Breast epithelium (tissue), 4 donors: ENCODE measurements at places on chromosomes 12 and 14. TPM values are rescaled to one million over a fixed set of nuclear protein-coding genes. Genes with fewer than 3 reads are reported as not detected.
A peak's percentile ranks its signal among the peaks of the same experiment; 100 is the strongest.

- DNase-seq, result no peak
- H3K4me3 ChIP-seq, result no peak overlapping the region
- no peaks in the 10 kb centered on the region for H3K36me3 ChIP-seq
- H3K27ac ChIP-seq, result no peak overlapping the region
Observed at GRCh38 chr12:129298921-129299320, 445.6 kb downstream of the GLT1D1 start.

DNA sequence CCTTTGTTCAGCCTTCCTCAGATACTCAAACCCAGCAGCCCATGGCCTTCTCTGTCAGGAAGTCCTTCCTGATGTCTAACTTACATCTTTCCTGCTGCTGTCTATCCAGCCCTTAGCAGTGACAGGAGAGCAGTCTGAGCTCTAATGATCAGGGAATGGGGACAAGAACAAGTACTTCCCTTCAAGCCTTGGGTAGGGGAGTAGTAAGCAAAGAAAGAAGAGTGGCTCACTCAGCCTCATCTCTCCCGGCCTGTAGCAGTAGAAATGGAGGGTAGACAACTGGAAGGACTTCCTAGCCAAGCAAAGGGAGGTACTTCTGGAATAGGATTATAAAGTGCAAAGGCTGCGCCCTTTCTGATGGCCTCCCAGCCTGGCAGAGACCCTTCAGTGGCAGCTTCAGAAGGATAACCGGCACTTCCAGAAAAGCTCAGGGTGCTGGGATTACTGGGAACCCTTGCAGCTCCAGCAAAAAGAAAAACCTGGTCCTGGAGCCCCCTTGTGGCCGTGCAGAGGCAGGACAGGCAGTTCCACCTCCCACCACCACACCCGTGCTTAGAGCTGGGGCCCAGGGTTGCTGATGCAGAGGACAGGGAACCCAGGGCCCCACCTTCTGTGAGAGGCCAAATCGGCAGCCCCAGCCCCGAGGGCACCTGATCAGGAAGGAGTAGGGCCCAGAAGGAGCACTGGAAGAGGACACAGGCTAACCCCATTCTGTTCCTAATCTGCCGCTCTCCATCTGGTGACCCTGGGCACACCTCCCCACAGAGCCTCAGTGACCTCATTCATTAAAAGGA is 12.4 kb upstream of the SMUG1 start:
- no peak overlapping the region for H3K4me3 ChIP-seq
- H3K4me1 ChIP-seq, result no peaks in the 10 kb centered on the region
- no peaks in the 10 kb centered on the region for H3K36me3 ChIP-seq
- no peaks in the 10 kb centered on the region for H3K27me3 ChIP-seq
- H3K27ac ChIP-seq, result no peak overlapping the region

- no peak overlapping the region for H3K27ac ChIP-seq
- H3K36me3 ChIP-seq, result no peaks in the 10 kb centered on the region
- no peak for DNase-seq
- no peaks in the 10 kb centered on the region for H3K4me1 ChIP-seq
- H3K4me3 ChIP-seq, result no peak overlapping the region
Observed at GRCh38 chr12:122935318-122935717, 30.9 kb downstream of the ABCB9 start.

DNA sequence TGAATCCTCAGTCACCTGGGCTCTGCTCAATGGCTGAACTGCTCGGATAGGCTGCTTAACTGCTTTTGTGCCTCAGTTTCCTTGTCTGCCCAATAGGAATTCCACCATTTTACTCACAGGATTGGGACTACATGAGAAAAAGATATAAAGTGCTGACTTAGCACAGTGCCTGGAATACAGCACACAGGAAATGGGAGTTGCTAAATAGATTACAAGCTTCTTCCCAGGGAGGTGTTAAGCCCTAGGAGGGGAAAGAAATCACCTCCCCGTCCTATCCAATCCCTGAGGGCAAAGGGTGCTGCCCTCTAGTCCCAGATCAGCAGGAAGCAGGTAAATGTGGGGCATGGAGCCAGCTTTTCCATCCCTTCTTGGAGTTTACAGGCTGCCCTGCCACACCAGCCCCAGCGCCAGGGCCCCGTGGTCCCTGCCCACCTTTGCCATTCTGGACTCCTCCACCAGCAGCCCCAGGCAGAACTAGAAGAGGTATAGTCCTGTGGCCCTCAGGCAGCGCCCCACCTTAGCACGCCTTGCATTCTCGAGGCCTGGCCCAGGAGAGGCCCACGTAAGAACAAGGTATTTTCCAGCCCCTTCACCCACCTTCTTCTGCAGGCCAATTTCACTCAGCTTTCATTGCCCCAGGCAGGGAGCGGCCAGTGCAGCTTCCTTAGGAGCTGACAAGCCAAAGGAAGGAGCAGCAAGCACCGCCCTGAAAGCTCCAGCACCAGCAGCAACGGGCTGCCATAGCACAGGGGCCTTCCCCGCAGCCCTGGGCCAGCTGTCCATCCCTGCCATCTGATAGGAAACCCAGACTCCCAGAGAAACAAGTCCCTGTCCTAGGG is 28.8 kb upstream of the RPLP0 start:
- no peak overlapping the region for H3K4me3 ChIP-seq
- H3K4me1 ChIP-seq, result peaks cover 40% of the 10 kb centered on the region
- no peaks in the 10 kb centered on the region for H3K27me3 ChIP-seq
- H3K27ac ChIP-seq, result peak overlapping the region; percentile 94
- DNase-seq, result no peak
- no peaks in the 10 kb centered on the region for H3K36me3 ChIP-seq

- peak overlapping the region; percentile 88 for H3K27ac ChIP-seq
- no peak overlapping the region for H3K4me3 ChIP-seq
Observed at GRCh38 chr12:93783832-93784231, 106.7 kb downstream of the CRADD start.

- H3K36me3 ChIP-seq, result no peaks in the 10 kb centered on the region
- H3K4me1 ChIP-seq, result no peaks in the 10 kb centered on the region
- H3K27me3 ChIP-seq, result no peaks in the 10 kb centered on the region
Observed at GRCh38 chr12:31967539-31967938, 8.3 kb downstream of the RESF1 start.

GRCh38 chr12:118617611-118618450 is 241.5 kb downstream of the SUDS3 start:
- no peaks in the 10 kb centered on the region for H3K4me1 ChIP-seq
- H3K36me3 ChIP-seq, result no peaks in the 10 kb centered on the region
- no peak overlapping the region for H3K4me3 ChIP-seq
- no peak for DNase-seq
- H3K27me3 ChIP-seq, result no peaks in the 10 kb centered on the region

DNA sequence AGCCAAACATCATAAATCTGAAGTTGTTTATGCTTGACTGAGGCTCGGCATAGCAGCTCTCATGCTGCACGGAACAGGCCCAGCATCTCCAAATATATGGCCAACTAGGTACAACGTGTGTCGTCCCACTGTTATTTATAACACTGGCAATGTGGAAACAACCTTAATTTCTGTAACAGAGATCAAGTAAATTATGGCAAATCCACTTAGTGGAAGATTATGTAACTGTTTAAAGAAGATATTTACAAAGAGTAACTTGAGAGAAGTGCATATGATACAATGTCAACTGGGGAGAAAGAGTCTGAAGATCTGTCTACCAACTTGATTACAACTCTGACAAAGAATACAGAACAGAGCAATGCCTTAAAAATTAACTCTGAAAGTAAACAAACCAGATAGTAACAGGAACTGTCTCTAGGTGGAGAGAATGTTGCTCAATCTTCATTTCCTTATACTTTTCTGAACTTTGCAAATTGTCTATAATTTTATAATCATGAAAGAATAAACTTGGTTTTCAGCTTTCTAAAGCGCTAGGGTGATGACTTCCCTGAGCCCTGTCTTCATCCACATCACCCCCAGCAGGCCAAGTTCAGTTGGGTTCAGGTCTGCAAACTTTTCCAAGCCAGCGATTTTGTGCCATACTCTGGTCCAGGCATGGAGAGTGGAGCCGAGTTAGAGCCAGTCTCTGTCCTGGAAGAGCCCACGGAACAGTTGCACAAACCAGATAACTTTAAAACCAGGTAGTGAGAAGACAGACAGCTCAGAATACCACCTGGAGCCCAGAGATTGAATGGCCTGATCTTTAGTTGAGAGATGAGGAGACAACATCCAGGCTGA is 44.3 kb upstream of the BDKRB2 start:
- no peaks in the 10 kb centered on the region for H3K27me3 ChIP-seq
- no peak overlapping the region for H3K4me3 ChIP-seq
- no peaks in the 10 kb centered on the region for H3K36me3 ChIP-seq
- H3K27ac ChIP-seq, result no peak overlapping the region
- DNase-seq, result no peak
- no peaks in the 10 kb centered on the region for H3K4me1 ChIP-seq

DNA sequence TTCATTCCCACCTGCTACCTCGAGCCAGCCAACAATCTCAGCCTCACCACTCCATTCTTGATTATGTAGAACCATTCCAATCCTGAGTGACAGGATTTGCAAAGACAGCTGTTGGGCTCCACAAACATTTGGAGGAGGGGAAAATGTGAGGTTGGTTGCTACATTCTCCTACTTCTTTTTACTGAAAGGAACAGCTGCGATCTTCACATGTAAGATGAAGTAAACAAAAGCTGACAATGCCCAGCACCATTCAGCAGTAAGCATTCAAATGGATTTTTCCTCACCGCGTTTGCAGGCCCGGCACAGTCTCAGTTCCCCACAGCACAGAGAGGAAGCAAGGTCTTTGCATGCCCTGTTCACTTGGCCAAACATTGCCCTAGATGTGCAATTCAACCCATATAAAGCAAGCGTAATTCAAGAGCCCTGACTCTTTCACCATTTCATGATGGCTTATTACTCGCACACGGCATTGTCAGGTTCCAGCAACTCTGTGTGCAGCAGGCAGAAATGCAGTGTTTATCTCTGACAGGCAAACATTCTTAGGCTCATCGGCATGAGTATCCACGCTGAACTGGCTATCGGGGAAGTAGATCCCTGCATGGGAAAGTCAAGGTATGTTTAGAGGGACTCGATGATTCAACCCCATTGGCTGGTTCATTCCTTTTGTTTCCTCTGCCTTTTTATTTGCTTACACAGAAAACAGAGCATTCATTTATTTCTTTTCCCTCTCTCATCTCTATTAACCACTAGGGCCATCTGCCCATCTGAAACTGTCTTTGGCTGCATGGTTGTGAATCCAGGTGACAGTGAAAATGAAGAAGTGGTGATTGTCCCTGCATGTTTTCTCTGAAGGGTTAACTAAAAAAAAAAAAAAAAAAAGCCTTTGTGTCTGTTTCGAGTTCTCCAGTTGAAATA is 236.1 kb upstream of the PLEKHG7 start:
- no peak overlapping the region for H3K4me3 ChIP-seq
- no peak for DNase-seq
- H3K36me3 ChIP-seq, result no peaks in the 10 kb centered on the region
- no peaks in the 10 kb centered on the region for H3K4me1 ChIP-seq

DNA sequence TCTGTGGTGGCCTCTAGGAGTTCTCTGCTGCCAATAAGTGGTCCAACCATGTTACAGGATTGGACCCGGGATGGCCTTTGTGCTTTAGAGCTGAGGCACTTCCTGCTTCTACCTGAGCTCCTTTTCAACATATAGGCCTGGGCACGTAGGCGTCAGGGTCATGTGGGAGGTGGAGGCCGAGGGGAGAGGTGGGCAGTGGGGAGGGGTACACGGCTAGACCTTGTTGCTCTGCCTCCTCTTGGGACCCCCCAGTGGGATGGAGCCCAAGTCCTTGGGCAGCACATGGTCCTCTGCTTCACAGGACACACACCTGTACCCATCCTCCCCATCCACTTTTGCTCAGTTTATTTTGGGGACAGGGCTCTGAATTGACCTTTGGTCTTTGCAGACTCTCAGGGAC is 7.4 kb downstream of the RBP5 start:
- no peaks in the 10 kb centered on the region for H3K36me3 ChIP-seq
- H3K27me3 ChIP-seq, result no peaks in the 10 kb centered on the region
- no peak for DNase-seq
- H3K4me3 ChIP-seq, result no peak overlapping the region

GRCh38 chr12:101671833-101672232 is 25.6 kb upstream of the CHPT1 start:
- no peaks in the 10 kb centered on the region for H3K36me3 ChIP-seq
- no peaks in the 10 kb centered on the region for H3K27me3 ChIP-seq
- no peak for DNase-seq
- no peaks in the 10 kb centered on the region for H3K4me1 ChIP-seq
- no peak overlapping the region for H3K4me3 ChIP-seq

DNA sequence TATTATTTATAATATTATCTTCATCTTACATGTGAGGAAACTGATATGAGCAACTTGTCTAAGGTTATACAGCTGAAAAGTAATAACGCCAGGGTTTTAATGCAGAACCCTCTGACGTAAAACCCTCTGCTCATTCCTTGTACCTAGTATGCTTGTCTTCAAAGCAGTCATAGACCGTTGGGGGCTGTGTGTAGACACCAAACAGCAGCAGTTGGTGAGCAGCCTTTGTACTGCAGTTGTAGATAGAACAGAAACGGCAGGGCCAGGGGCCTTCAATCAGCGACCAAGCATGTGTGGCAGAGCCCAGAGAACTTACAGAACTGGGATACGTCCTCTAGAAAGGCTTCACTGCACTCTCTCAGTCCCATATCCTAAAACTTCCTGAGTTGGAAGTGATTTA is 28.1 kb downstream of the EVL start:
- no peaks in the 10 kb centered on the region for H3K4me1 ChIP-seq
- no peak overlapping the region for H3K27ac ChIP-seq
- no peak for DNase-seq
- H3K36me3 ChIP-seq, result no peaks in the 10 kb centered on the region
- no peaks in the 10 kb centered on the region for H3K27me3 ChIP-seq

DNA sequence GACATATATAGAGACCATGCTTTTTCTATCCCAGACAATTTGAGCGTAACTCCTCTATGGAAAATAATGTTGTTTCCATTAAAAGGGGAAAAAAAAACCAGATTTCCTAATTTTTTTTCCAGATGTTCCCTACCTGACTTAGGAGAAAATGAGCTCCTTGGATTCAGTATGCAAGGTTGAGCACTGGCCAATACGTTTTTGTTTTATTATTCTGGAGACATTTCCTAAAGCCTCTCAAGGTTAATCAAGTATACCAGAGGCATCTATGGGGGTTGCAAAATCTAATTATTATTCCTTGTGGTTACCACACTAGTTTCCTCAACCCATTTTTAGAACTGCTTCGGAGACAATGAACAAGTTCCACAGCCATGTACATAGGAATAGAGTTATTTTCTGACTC is 291.3 kb downstream of the SLC16A7 start:
- no peak overlapping the region for H3K4me3 ChIP-seq
- no peaks in the 10 kb centered on the region for H3K27me3 ChIP-seq
- no peak for DNase-seq
- no peaks in the 10 kb centered on the region for H3K4me1 ChIP-seq
- no peaks in the 10 kb centered on the region for H3K36me3 ChIP-seq

GRCh38 chr12:115873451-115874082 is 403.9 kb downstream of the MED13L start:
- H3K4me1 ChIP-seq, result no peaks in the 10 kb centered on the region
- DNase-seq, result no peak
- no peaks in the 10 kb centered on the region for H3K36me3 ChIP-seq
- H3K4me3 ChIP-seq, result no peak overlapping the region
- no peaks in the 10 kb centered on the region for H3K27me3 ChIP-seq
- H3K27ac ChIP-seq, result peak overlapping the region; percentile 79

GRCh38 chr14:71267691-71268090 is 360.4 kb downstream of the PCNX1 start:
- H3K4me3 ChIP-seq, result peak overlapping the region; percentile 15
- H3K36me3 ChIP-seq, result no peaks in the 10 kb centered on the region
- no peak for DNase-seq
- H3K27me3 ChIP-seq, result no peaks in the 10 kb centered on the region
- no peaks in the 10 kb centered on the region for H3K4me1 ChIP-seq
- no peak overlapping the region for H3K27ac ChIP-seq

The TPH2 gene
- total RNA-seq, result not detected

The PLXNC1 gene
- 7.5 TPM for total RNA-seq

The ART4 gene
- total RNA-seq, result 1.0 TPM

The HAL gene
- 0.98 TPM for total RNA-seq

The KRT3 gene
- not detected for total RNA-seq

The CALCOCO1 gene
- 295 TPM for total RNA-seq

The RILPL2 gene
- 9.1 TPM for total RNA-seq
